Parietal lobe (tissue), 2 donors: ENCODE measurements at places on chromosomes 3 and 15. TPM values are rescaled to one million over a fixed set of nuclear protein-coding genes. Genes with fewer than 3 reads are reported as not detected.

ZNF385D gene
- total RNA-seq: 23.2 TPM

COL6A5 gene
- total RNA-seq: not detected

C3orf22 gene
- not detected for total RNA-seq

GRIP2 gene
- 22.5 TPM for total RNA-seq

CKMT1B gene
- total RNA-seq: 11.9 TPM

CHST2 gene
- 34.1 TPM for total RNA-seq

SLC4A7 gene
- 268 TPM for total RNA-seq

ITIH1 gene
- not detected for total RNA-seq

CLSTN2 gene
- total RNA-seq: 33.2 TPM

STAB1 gene
- total RNA-seq: 11.9 TPM

CCDC39 gene
- 0.63 TPM for total RNA-seq

RARRES1 gene
- total RNA-seq: 2.5 TPM

GPR87 gene
- total RNA-seq: not detected

LYZL4 gene
- total RNA-seq: not detected

ENTPD3 gene
- 1.9 TPM for total RNA-seq

PLA2G4D gene
- total RNA-seq: not detected

SOX14 gene
- total RNA-seq: not detected

CD200 gene
- 57.6 TPM for total RNA-seq

CFAP20DC gene
- 4.1 TPM for total RNA-seq

CISH gene
- total RNA-seq: 0.63 TPM

ADGRG7 gene
- total RNA-seq: not detected

FBXO40 gene
- total RNA-seq: not detected

LRRC34 gene
- total RNA-seq: 11.6 TPM

FBLN2 gene
- total RNA-seq: 4.1 TPM

GPR62 gene
- total RNA-seq: 0.31 TPM

TGM5 gene
- not detected for total RNA-seq

ZNF80 gene
- not detected for total RNA-seq

ILDR1 gene
- total RNA-seq: not detected

INSYN1 gene
- total RNA-seq: 28.5 TPM

EOMES gene
- 20.0 TPM for total RNA-seq

ALPK3 gene
- 1.6 TPM for total RNA-seq

LARP6 gene
- total RNA-seq: 17.5 TPM

NAALADL2 gene
- 15.7 TPM for total RNA-seq

GATM gene
- total RNA-seq: 128 TPM
